ENCODE measurements at places on chromosomes 6 and 20.

DNA sequence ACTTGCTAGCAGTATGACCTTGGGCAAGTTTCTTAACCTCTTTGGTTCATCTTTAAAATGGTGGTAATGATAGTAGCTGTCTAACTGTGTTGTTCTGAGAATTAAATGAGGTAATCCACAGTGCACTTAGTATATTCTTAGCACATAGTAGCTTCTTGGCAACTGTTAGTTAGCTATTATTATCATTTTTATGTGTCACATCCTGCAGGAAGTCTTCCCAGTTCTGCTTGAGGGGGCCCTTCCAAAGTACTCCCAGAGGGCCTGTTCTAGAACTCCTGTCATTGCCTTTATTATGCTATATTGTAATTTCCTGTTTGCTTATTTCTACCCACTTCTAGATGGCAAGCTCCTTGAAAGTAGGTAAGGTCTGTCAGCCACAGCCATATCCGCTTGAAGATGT lies 30.6 kb downstream of the ANKS1A start:
- no peak for DNase-seq

DNA sequence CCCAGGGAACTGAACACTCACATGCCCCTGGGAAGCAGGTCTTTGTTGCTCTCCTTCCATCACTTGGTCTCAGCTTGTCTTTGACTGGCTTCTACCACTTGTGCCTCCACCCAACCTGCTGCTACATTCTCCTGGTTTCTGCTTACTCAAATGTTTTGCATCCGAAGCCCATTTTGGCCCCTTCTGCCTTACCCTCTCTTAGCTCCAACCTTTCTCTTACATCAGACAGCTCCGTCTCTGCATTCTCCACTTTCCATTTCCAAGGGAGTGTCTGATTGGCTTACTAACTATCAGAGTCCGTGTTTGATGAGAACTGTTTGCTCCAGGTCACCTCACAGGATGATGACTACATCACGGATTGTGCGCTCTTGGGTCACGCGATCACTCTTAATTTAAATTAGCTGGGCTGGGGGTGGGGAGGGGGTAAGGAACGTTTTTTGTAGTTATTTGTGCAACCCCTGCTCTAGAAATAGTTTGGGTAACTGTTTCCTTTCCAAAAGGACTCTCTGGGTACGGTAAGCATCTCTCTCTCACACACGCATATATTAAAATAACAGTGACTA lies 844 bp upstream of the ABRACL start:
- no peak for DNase-seq

GRCh38 chr20:10927011-10927583 lies 253.3 kb upstream of the JAG1 start:
- DNase-seq, result no peak

GRCh38 chr20:15060265-15061060 lies 723.1 kb upstream of the FLRT3 start:
- DNase-seq, result no peak

GRCh38 chr6:127475135-127475822 lies 16.1 kb upstream of the KIAA0408 start:
- peak; percentile 43 for DNase-seq

- DNase-seq, result no peak
Observed at GRCh38 chr6:25872814-25873213, 1.2 kb downstream of the SLC17A3 start.

GRCh38 chr6:71977884-71978283 lies 91.5 kb downstream of the RIMS1 start:
- no peak for DNase-seq

- DNase-seq, result no peak
Observed at GRCh38 chr6:111228094-111228493, 140.8 kb downstream of the SLC16A10 start.

DNA sequence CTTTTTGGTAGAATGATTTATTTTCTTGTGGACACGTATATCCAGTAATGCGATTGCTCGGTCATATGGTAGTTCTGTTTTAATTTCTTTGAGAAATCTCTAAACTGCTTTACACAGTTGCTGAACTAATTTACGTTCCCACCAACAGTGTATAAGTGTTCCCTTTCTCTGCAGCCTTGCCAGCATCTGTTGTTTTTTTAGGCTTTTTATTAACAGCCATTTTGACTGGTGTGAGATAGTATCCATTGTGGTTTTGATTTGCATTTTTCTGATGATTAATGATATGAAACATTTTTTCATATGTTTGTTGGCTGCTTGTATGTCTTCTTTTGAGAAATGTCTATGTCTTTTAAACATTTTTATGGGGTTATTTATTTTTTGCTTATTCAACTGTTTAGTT lies 196.7 kb downstream of the MOXD1 start:
- no peak for DNase-seq

DNA sequence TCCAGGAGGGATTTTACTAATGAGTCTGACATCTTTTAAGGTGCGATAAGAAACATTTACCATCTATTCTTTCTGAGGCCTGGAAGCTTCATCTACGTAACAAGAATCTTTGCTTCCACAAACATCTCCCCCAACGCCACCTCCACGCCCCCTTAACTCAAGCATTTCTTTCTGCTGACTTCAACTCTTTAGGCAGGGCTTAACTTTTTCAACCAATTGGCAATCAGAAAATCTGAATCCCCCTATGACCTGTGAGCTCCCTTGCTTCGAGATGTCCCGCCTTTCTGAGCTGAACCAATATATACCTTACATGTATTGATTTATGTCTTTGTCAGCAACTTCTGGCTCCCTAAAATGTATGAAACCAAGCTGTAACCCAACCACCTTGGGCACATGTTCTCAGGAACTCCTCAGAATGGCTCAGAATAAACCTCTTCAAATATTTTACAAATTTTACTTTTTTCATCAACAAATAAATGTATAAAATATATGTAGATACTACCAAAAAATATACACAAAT lies 11.5 kb downstream of the OR2H2 start:
- no peak for DNase-seq

DNA sequence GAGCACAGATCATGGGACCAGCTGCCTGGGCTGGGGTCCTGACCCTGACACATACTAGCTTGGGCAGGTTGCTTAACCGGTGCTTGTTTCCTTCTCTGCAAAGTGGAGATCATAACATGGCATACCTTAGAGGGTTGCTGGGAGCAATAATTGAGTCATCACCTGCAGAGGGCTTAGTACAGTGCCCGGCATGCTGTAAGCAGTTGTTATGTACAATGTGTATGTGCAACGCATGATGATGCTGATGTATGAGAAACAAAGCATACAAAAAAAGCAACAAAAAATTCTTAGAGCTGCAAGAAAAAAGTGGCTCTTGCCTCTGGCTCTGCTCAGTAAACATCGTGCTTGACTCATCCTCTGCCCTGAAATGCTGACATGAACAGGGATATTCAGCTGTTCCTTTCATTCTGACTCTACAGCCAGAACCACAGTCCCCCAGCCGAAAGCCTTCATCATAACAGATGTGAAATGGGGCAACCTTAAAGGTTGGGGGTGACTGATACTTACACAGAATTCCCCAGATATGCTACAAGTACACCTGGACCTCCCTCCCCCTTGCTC lies 91.7 kb downstream of the CLIC5 start:
- no peak for DNase-seq

DNA sequence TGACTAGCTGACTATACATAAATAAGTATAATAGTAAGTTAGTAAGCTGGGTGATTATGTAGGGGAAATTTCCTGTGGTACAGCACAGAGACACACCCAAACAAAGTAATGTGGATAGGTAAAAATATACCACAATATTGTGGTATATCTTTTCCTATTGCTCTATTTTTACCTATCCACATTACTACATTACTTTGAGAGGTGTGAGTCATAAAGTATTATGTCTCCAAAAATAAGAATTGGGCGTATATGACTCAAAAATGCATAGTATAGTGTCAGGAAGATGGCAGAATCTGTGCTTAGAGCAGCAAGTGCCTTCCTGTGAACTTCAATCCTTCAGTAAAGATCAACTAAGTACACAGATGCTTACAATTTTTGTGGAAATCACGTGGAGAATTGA lies 2.7 kb upstream of the SIRPG start:
- no peak for DNase-seq

DNA sequence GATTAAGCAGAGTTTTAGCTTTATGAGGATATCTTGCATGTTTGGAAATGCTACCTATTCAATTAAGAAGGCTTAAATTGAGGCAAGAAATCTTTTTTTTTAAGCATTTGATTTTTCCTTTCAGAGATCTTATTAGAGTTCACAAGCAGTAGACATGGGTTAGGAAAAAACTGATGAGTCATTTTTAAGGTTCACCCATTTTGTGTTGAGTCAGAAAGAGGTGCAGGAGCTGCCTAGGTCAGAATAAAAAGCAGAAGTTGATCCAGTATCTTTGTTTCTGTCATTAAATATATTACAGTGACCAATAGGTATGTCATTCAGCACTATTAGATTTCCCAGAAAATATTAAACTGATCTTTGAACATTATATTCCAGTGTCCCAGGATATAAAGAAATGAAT lies 306.8 kb downstream of the LMBRD1 start:
- DNase-seq, result no peak
